Left cardiac atrium (tissue), 4 donors: ENCODE measurements at places on chromosomes 5 and 9. TPM values are rescaled to one million over a fixed set of nuclear protein-coding genes. Genes with fewer than 3 reads are reported as not detected.

DNA sequence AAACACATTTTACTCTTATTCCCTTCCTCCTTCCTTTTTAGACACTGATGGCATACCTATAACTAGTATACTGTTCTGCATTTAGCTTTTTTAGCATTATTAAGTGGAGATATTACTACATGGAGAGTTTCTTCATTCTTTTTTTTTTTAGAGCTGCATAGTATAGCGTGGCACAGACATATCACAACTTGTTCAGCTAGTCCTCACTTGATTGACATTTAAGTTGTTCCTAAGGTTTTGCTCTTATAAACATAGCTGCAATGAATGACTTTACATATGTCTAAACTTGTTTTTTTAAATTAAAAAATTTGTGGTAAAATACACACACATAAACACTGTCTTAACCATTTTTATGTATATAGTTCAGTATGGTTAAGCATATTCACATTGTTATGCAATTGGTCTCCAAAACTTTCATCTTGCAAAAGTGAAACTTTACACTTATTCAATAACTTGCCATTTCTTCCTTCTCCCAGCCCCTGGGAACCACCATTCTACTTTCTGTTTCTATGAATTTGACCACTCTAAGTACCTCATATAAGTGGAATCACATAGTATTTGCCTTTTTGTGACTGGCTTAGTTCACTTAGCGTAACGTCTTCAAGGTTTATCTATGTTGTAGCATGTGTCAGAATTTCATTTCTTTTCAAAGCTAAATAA is 48.7 kb downstream of the ANKDD1B start:
- no peak for DNase-seq

DNA sequence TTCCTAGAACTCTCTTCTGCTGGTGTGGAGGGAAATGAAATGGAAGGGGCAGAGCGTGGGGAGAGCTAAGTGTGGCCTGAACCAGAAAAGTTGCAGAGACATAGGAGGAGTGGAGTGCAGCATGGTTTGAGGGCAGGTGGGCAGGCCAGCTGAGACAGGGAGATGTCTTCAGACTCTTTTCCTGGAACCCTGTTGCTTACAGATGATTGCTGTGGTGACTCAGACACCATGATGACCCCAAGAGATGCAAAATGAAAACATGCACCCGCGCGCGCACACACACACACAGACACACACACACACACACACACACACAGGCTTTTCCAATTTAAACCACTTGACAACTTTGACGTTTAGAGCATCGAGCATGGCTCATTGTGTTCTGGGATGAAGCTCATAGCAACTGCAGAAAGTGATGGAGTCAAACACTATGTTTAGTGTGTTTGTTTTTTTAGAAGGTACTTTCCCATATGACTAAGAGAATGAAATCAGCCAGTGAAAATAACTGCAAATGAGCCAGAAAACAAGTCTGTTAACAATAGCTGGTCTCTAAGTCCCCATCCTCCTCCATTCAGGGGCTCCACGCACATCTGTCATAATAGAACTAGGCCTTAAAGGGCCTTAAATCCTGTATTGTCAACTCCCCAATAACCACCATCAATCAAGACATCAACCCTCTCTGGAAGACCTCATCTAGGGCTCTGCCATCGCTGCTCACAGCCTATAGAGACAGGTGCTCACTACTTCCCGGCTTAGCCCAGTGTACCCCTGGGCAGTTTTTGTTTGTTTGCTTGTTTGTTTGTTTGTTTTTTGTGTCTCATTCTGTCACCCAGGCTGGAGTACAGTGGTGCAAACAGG is 9.6 kb downstream of the TMOD1 start:
- DNase-seq, result no peak

SOX30 gene
- total RNA-seq, result 0.37 TPM

GRCh38 chr9:98228392-98229089 is 26.9 kb downstream of the TBC1D2 start:
- no peak for DNase-seq

RPL12 gene
- 691 TPM for total RNA-seq

DNA sequence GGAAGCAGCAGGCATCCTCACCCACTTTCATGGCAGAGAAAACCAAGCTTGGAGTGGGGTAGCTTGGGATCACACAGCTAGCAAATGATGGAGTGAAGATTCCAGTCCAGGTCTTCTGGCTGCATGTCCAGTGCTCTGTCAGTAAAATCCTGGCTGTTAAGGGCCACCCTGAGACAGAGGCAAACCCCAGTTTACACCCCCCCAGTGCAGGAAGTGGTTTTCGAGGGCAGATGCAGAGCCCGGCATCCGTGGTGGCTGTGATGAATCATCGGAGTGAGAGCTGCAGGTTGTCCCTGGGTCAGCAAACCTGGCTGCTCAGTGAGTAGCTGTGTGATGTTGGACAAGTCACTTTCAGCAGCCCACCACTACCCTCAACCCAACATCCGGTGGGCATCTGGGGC is 115.4 kb downstream of the RGS3 start:
- DNase-seq, result peak; percentile 63

GRCh38 chr5:157303667-157304327 is 37.9 kb downstream of the CYFIP2 start:
- peak; percentile 57 for DNase-seq

SLC36A3 gene
- not detected for total RNA-seq

GRCh38 chr9:77224746-77225312 is 47.5 kb downstream of the VPS13A start:
- DNase-seq, result no peak

GRCh38 chr9:121937240-121937639 is 155.9 kb downstream of the TTLL11 start:
- no peak for DNase-seq

DNA sequence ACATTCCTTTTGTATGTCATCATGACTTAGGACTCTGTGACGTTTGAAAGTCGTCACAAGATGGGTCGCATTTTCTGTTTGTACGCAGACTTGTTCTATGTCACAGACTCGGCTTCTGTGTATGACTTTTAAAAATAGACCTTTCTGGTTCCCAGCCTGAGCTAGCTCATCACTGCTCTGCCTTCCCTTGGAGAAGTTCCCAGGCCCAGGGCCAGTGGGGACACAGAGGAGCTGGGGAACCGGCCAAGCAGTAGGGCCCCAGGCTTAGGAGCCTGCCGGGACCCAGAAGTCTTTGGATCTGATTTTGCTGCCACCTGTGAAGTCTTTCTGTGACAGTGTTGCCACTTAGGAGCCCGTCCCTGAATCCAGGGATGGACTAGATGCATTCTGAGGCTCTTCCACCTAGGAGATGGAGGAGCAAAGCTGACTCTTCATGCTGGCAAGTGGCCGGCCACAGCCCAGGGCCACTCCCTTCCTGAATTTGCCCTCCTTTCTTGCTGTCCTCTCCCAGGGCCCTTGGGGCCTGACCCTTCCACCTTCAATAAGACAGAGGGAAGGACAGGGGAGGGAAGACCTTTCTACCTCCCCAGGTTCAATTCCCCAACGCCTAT is 18.1 kb upstream of the UBE2QL1 start:
- peak; percentile 63 for DNase-seq

DNA sequence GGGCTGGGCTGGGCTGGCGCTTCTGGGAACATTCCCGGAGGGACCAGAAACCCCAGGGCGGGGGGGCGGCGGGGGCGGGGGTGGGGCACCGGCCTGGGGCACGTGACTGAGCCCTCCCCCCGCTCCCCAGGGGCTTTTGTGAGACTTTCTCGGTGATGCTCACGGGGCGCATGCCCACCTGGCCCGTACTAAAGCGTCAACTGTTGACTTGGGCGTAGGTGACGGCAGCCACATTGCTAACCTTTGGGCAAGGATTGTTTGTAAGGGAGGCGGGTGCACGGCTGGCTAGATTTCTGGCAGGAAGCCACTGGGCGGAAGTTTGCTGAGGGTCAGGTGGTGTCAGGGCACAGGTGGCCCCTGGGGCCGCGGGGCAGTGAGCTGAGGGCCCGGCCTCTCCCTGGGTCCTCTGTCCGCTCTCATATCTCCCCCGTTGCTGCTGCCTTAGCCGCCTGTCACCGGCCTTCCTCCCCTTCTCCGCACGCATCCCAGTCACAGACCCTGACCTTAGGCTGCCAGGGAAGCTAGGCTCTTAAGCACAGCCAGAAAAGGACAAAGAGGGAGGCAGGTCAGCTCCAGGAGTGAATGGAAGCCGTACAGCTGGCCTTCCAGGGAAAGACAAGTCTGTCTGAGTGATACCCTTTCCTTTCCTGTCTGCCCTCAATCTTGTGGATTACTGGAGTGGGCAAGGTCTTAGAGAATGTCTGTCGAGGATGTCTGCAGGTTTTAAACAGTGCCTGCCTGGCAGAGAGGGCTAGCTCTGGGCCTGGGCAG is 812 bp downstream of the CACFD1 start:
- DNase-seq, result peak; percentile 68

CEMIP2 gene
- total RNA-seq, result 12.0 TPM

TUSC1 gene
- 14.8 TPM for total RNA-seq

DNA sequence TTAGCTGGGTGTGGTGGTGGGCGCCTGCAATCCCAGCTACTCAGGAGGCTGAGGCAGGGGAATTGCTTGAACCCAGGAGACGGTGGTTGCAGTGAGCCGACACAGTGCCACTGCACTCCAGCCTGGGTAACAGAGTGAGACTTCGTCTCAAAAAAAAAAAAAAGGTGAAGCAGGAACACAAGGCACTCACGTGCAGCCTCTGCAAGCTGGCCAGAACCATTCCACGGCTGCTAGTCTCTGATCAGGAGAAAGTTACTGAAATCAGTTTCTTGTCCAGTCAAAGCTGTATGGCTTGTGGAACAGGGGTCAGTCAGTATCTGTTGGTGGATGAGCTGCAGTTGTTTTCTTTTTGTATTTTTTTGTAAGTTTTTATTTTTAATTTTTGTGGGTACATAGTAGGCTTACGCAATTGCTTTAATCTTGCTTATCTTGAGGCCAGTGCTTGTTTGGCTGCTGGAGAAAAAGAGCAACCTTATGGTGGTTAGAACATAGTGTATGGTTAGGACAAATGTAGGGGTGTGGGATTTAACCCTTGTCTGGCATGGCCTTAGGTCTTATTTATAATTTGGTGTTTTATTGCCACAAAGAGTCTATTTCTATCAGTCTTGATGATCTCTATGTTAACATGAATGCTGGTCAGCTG is 32.7 kb upstream of the GTF2H2C start:
- no peak for DNase-seq

CDH6 gene
- total RNA-seq, result 2.2 TPM

GRCh38 chr5:63125862-63126261 is 547.2 kb downstream of the LRRC70 start:
- DNase-seq, result no peak

CDC20B gene
- total RNA-seq, result not detected
